Esophagus squamous epithelium (tissue), 5 donors: ENCODE measurements at places on chromosomes 16 and 17.

DNA sequence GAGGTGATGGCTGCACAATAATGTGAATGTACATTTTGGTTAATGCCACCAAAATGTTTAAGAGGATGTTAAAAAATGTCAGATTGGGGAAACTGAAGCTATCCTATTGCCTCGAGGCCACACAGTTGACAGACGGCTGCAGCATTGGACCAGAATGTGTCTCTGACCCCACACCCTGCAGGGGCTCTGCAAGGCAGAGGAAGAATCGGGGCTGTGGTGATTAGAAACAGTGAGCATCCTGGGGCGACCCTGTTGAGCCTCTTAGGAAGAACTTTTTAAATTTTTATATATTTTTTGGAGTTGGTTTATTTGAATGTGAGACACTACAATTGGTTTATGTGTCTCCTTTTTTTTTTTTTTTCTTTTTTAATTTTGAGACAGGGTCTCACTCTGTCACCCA lies 15.0 kb upstream of the ADORA2B start:
- DNase-seq: no peak

- DNase-seq: no peak
Observed at GRCh38 chr16:65704866-65705265, 583.0 kb upstream of the CDH11 start.

GRCh38 chr17:48631693-48632578 lies 5.8 kb upstream of the HOXB9 start:
- DNase-seq: no peak

DNA sequence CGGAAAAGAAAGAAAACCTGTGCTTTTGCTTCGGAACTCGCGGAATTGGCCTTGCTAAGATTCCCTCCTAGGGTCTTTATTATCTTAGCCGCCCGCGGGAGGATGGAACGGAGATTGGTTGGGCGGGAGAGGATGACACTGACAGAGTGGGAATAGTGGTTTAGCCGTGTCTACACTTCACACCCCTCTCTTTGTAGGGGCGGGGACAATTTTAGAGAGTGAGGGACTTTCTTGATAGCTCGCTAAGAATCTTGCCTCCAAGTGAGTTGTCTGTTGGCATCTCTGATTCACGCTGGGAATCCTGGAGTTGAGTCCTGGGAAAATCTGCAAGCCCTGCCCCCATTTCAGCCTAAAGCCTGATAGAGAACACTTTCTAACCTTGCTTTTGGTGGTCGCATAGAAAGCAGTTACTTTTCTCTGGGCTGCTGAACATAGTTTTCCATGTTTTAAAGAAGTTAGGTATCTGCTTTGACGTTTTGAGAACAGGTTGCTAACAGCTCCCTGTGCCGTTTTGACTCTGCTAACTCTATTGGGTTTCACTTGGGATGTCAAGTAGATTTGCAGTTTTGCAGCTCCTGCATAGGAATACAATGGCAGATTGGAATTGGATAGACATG lies 697 bp downstream of the NOL11 start:
- DNase-seq: no peak

GRCh38 chr17:66720567-66720966 lies 114.3 kb upstream of the CACNG5 start:
- DNase-seq: no peak

DNA sequence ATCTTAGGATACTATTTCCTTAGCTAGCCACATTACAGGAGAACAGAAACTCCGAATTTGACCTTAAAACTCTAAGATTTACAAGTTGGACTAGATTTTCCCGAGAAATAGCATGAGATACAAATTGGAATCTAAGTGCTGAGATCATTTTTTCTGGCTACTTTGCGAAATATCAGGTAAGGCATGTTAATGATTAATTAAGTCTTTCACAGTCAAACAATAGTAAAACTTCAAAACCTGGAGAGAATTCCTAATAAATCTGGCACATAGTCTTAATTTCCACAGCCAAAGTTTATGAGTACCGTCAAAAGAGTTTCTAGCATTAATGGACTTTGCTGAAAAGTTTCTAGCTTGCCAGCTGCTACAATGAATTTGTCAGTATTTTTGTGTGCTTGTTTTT lies 379.5 kb upstream of the TOM1L1 start:
- no peak for DNase-seq

GRCh38 chr17:72877348-72877747 lies 215.1 kb downstream of the SLC39A11 start:
- DNase-seq: no peak

- no peak for DNase-seq
Observed at GRCh38 chr17:29172589-29172988, 7.6 kb downstream of the MYO18A start.

- no peak for DNase-seq
Observed at GRCh38 chr16:25996052-25996451, 304.3 kb downstream of the HS3ST4 start.

DNA sequence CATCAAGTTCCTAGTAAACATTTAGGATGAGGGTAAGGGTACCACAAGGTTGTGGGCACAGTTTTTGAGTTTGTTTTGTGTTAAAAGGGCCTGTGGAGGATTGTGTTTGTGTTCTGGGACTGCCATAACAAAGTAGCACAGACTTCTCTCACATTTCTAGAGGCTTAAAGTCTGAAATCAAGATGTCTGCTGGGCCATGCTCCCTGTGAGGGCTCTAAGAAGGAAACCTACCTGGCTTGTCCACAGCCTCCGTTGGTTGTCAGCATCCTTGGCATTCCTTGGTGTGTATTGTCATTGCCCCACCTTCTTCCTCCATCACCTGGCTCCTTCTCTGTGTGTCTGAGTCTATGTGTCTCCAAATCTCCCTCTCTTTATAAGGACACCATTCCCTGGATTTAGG lies 808.1 kb upstream of the RBFOX1 start:
- DNase-seq: no peak

- DNase-seq: no peak
Observed at GRCh38 chr17:36858119-36859002, 78.9 kb upstream of the LHX1 start.

DNA sequence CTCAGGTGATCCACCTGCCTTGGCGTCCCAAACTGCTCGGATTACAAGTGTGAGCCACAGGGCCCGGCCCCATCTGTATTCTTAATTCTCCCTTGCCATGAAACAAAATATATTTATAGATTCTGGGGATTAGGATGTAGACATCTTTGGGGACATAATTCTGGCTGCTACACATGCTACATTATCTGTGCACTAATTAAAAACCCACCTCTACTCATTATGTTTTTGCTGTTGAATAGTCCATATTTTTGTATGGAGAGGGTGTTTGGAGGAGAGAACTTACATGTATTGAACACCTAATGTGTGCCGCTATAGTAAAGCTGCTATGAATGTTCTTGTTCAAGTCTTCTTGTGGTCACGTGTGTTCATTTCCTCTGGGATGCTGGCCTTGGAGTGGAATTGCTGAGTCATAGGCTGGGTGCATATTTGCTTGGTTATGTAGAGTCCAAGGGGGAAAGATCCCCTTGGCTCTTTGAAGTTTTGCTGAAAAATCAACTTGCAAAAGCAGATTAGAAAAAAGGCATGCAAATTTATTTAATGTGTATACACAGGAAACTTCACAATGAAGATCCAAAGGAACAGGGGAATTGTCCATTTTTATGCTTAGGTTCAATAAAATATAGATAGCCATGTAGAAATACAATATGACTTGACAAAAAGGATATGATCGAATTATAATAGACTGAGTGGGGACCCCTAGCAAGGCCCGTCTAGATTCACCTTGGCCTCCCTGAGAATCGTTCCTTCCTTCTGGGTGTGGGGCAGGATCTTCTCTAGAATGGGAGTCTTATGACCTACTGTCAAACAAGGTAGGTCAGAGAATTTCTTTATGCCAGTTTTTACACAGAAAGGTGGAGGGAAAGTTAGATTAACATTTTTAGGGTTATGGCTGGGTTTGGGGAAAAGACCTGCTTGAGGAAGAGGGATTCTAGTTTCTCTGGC lies 42.1 kb upstream of the GPRC5B start:
- DNase-seq: no peak

- no peak for DNase-seq
Observed at GRCh38 chr16:11180489-11180888, 75.5 kb downstream of the SOCS1 start.

DNA sequence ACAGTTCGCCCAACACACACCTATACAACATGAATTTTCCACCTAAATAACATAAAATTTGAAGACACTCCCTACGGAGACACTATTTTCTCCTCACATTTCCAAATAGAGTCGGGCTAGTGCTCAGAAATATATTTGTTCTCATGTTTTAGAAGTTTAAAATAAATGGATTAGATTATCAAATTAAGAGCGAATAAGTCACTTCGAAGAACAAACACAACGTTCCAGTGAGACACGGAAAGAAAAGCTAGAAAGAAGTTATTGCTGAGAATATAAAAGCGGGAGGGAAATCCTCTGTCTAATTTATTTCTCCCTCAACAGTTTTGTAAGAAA lies 2.0 kb upstream of the HS3ST3B1 start:
- no peak for DNase-seq

DNA sequence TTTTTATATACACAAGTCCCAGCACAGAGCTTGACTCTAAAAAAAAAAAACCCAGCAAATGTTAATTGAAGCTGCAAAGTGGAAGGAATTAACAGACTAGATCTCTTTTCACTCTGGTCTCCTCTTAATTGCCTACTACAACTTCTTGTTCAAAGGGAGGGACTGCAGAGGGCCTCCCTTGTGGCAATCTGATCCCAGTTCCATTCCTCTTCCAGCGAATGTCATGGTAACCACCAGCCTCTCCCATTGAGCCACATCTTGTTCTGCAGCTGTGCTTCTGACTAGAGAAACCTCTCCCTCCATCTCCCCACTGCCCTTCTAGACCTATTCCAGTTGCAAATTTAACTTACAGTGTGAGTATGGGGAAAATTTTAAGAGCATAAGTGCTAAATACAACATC lies 5.9 kb downstream of the SUPT6H start:
- DNase-seq: no peak

DNA sequence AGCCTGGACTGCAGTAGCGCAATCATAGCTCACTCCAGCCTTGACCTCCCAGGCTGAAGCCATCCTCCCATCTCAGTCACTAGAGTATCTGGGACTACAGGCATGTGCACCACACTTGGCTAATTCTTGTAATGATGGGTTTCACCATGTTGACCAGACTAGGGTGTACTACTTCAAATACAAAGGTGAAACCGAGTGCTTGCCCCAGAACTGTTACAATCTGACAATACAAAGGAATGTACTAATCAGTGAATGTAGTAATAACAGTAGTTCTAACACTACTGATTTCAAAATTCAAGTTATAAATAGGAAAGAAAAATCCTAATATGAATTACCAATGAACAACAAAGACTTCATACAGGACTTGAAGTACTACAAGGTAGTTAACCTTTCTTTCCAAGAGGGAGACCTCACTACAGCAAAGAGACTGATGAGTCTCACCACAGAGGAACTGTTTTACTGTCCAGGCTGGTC lies 24.4 kb downstream of the CRK start:
- DNase-seq: no peak

DNA sequence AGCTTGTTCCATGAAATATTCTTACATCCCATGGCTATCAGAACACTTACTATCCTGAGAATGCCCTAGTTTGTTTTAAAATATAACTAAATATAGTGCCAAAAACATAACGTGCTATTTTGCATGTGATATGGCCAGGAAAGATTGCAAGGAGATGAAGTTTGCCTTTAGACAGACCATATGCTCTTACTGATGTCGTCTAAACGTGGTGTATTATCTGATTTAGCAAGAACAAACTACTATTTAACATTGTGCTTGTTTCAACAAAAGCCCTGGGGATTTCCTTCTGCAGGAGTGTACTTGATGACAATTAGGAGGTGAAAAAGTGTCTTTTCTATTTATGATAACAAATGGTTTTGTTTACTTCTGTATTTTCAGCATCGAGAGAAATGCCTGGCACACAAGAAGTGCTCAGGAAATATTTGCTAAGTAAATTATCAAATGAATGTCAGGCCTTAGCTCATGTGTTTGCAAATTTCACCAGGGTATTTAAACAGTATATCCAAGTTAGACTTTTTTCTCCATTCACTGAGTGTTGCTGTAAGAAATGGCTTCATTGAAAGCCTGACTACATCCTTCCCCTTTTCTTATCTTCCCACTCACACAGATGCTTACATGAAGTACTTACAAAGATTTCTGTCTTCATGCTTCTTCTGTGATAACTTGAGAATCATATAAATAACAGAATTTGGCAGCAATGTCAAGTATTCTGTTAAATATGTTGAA lies 1033.6 kb downstream of the CDH8 start:
- no peak for DNase-seq

- no peak for DNase-seq
Observed at GRCh38 chr17:74297941-74298340, 23.9 kb downstream of the DNAI2 start.

DNA sequence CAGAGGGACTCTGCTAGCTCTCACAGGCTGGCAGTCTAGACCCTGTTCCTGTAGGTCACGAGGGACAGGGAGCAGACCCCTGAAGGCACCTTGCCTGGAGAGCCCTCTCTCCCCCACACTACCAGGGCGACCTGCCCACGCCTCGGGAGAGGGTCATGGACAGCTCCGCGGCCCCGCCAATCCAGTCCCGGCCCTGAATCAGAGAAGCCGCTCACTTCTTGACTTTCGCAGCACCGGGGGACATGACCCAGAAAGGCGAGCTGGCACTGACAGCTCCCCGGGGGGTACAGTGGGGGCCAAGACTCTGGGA lies 5.1 kb downstream of the KIFC3 start:
- no peak for DNase-seq
